CD4-positive, alpha-beta T cell treated with Interleukin-2 at 100 ng/mL for 4 hours (primary cell): ENCODE measurements at places on chromosomes 1 and 21.

GRCh38 chr1:34070201-34070836 lies 94.7 kb downstream of the CSMD2 start:
- DNase-seq = no peak

GRCh38 chr1:229888561-229889001 lies 178.5 kb upstream of the GALNT2 start:
- no peak for DNase-seq

GRCh38 chr1:232292239-232292638 lies 337.7 kb downstream of the SIPA1L2 start:
- no peak for DNase-seq

GRCh38 chr1:21868941-21869454 lies 56.9 kb downstream of the LDLRAD2 start:
- DNase-seq = no peak

DNA sequence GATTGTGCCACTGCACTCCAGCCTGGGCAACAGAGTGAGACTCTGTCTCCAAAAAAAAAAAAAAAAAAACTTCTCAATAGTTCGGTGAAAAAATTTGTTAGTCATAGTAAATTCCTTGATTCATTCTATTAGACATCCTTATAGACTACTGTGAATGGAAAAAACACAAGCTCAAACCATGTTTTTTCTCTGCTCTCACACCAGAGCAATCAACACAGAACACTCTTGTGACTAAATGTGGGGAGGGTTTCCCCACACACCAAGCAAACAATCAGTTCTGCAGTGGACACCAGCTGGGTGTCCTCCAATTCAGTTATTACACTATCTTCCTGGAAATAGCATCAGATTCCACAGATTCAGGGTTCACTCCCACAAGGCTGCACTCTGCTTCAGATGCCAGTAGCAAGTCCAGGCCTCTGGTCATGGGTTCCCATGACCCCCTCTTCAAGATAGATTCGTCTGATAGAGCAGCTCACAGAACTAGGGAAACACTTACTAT lies 69.1 kb upstream of the TEKT2 start:
- DNase-seq = no peak

- DNase-seq = no peak
Measured at GRCh38 chr1:185720633-185721272, 13.4 kb upstream of the HMCN1 start.

DNA sequence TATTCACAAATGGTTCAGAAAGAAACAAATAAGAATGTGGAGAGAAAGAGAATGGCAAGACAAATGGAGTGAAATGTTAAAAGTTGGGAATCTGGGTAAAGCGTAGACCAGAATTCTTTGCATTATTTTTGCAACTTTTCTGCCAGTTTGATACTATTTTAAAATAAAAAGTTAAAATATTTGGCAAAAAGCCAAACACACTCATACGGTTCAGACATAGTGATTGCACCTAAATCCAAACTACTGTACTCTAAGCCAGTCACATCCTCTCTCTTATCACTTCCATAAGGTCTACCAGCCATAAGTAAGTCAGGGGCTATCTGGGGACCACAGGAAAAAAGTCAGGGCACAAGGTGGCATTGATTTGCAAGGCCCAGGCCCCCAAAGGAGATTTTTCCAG lies 14.4 kb downstream of the STUM start:
- DNase-seq = no peak

DNA sequence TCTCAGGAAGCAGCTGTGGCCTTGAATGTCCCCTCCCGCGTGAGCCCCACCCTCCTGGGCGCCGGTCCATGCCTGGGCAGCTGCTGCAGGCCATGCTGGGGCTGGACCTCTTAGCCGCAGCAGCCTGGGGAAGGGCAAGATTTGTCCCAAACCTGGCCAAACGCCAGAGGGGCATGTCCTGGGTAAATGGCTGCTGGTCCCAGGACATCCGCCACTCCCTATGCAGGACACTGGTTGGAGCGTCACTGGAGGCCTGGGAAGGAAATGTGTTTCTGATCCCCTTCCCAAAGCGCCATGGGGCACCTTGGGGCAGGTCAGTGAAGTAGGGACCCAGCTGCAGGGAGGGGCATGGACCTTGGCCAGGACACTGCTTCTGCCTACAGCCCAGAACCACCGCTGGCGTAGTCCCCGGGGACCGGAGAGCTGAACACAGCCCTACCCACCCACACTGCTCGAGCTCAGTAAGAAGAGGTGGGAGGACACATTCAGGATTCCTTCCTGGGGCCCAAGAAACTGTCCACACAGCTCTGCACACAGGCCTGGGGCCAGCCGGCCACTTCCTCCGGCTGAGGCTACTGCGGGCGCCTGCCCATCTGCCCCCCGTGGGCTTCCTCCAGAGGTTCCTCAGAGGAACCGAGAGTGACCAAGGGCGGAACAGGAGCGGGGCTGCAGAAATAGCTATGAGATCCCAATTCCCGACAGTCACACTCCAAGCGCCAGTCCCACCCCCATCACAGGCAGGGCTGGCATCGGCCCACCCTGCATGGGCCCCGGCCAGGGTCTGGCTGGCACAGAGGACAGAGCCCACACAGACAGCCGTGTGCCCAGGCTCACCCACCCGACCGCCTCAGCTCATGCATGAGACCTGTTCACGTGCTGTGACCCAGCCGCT lies 10.8 kb upstream of the PLEKHG5 start:
- DNase-seq = no peak

DNA sequence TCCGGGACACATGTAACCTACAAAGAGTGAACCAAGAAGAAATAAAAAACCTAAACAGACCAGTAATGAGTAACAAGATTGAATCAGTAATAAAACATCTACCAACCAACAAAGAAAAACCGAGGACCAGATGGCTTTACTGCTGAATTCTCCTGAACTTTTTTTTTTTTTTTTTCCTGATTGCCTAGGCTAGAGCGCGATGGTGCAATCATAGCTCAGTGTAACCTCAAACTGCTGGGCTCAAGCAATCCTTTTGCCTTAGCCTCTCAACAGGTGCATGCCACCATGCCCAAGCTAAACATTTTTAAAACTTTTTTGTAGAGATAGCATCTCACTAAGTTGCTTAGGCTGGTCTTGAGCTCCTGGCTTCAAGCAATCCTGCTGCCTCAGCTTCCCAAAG lies 11.2 kb upstream of the FGGY start:
- no peak for DNase-seq

DNA sequence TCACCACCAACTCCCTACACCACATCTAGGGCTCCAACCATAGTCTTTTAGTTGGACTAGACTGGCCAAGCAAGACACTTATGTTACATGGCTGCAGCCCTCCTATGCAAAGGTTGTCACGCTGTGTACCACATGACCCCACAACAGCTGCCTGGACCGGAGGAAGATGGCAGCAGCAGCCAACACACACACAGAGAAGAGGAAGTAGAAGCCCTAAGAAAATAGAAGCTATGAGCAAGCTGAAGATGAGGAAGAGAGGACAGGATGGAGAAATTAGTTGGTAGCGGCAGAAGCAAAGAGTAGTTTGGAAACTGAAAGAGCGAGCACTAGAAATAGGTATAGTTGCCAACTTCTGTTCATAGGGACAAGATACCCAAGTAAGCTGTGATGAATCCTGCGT lies 60.8 kb upstream of the RALGPS2 start:
- DNase-seq = no peak

DNA sequence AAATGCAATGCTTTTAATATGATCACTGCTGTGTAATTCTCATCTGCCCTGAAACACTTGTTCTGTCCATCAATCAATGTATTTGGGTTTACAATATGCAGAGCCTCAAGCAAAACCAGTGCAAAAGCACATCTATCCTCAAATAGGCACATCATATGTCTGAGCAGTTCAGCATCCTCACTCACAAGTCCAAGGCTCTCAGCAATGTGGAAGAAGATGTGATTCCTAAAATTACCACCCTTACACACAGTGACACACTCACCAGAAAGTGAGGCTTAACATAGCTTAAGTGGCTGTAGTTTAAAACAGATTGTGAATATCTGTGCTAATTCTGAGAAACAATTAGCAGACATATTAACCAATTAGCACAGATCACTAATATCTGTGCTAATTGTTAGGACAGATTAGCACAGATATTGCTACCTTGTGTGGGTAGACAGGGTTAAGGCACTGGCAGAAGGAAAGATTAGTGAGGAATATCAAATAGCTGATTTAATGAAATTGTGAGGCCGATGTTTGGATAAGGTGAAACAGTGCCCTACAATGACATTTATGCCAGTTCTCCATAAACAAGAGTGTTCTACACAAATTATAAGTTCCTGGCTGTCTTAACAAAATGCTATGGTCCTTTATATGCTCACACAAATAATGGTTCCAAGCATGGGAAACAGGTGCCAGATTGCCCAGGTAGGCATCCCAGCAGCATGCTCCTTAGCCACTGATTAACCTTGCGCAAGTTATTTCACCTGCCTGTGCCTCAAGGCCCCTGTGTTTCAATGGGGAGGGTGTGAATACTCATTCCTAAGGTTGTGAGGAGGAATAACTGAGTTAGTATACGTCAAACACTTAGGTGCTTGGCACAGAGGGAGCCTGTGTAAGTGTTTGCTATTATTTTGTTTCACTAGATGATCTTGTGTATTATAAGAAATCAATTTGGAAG lies 41.7 kb downstream of the MRPL39 start:
- no peak for DNase-seq

DNA sequence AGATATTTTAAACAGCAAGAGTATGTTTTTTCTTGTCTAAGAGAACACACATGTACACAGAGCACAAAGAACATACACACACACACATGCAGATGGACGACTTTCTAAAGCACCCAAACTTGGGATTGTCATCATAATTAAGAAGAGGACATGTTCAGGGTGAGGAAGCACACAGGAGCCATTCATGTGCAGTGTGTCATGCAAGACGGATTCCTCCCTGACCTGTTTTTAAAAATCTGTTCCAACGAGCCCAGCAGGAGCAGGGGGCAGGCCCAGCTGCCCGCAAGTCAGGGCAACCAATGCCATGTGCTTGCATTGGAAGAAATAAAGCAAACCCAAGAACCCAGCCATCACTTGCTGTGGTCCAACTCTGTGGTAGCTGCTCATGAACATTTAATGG lies 167.3 kb upstream of the ZNF644 start:
- DNase-seq = no peak

- no peak for DNase-seq
Measured at GRCh38 chr1:45206808-45207623, 611 bp upstream of the ZSWIM5 start.

DNA sequence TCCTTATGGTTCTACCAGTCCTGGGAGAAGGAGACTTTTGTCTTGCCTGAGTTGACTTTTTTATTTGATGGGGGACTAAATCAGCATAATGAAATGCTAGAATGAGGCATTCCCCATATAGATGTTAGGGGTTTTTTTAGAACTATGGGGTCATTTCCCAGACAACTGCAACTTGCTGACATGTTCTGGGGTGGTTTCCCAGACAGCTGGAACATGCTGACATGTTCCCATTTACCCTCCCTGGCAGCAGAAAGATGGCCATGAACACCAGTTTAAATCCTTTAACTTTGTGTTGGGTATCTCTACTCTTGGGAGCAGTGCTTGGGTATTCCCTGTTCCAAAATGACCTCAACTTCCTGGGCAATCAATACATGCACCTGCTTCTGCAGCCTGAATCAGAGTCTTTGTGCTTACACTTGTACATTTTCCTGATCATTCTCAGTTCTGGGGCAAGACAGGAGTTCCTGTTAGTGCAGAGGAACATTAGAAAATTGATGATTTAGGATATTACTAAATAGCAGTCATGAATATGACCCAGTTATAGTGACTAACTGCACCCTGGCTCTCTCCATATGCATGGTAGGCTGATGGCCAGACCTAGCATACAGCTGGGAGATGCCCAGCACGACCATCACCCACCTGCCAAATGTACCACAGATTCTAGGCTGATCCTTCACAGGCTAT lies 75.4 kb upstream of the CD5L start:
- no peak for DNase-seq

DNA sequence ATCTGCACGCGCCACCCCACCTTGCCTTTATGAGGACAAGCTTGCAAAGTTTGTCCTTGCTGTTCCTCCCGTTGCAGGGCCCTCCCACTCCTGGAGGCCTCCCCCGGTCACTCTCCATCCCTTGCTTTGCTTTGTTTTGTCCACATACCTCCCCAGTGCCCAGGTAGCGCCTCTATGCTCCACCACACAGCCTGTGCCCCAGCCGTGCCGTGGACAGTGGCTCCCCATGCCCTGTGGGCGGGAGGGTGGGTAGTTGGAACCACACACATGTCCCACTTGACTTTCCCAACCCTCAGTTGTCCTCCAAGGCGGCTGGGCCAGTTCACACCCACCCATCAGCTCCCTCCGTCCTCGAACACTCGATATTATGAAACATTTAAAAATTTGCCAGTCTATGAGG lies 24.6 kb downstream of the SLX9 start:
- no peak for DNase-seq

GRCh38 chr1:22031214-22031962 lies 21.1 kb upstream of the CDC42 start:
- peak; percentile 23 for DNase-seq

DNA sequence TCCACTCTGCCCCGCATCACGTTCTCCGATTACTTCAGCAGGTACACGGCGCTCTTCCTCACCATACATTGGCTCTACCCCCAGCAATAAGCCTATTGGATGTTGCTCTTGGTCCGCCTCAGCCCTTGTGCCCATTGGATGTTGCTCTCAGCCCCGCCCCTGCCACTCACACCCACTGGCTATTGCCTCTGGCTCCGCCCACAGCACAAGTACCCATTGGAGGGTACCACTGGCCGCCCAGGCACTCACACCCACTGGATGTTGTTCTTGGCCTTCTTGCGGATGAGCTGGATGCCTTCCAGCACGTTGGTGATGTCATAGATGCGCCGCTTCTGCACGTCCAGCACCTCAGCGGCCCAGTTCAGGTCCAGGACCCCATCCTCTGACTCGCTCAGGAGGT lies 9.4 kb downstream of the E2F2 start:
- no peak for DNase-seq

DNA sequence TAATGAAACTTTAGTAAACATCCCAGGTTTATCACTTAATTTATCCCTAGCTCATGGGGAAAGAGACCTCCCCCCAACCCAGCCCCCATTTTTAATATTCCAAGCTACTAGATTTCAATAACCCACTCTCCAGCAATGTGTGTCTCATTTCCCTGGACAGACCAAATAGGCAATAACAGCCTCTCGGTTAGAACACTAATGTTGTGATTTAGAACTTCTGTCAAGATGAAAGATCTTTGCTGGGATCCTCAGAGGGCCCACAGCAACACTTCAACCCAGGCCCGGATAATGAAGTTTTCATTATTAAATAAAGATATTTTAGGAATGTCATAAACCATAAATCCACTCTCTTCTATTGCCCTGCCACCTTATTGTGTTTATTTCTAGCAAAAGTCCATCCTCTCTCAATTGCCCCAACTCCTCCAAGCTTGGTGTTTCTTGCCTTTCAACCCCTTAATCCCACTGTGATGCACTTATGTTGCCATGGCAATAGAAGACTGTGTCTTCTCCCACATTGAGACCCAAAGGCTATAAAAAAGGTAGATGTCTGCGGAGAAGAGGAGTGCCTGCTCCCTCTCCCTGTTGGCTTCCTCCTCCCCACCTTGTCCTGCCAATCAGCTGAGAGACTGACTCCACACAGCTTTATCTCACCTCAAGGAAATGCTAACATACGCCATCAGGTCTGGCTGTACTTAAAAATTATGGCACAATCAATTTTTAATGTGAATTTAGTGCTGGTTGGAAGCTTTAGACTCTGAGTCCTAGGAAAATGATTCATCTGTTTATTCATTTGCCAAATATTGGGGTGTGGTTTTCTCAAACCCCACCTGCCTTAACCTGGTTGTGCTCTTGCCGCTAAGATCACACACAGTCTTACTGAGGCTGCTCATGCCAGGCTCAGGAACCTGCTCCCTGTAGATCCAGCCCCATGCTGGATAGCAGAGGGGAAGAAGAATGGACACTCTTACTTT lies 258.3 kb upstream of the CAMK1G start:
- DNase-seq = no peak

GRCh38 chr1:46087891-46088290 lies 44.5 kb downstream of the PIK3R3 start:
- no peak for DNase-seq
